ENCODE measurements at places on chromosomes 2 and 18.

GRCh38 chr2:219446101-219446504, 11.5 kb downstream of the SPEG start:
- no peak for DNase-seq

DNA sequence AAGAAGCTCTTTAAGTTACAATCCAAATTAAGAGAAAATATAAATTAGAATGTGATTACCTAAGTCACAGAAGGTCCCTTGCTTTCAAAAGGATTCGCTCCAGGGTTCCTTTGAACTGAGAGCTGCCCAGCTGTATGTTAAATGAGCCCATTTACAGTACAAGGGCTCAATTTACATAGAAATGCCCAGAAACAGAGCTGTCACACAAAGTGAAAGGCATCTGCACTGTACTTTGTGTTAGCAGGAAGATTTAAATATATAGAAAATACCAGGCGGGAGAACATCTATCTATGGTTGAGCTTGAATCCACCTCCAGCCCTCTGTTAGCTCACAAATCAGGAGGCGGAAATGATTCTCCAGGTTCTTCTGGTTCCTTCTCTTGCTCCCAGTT, 272.9 kb downstream of the PAX3 start:
- no peak for DNase-seq

DNA sequence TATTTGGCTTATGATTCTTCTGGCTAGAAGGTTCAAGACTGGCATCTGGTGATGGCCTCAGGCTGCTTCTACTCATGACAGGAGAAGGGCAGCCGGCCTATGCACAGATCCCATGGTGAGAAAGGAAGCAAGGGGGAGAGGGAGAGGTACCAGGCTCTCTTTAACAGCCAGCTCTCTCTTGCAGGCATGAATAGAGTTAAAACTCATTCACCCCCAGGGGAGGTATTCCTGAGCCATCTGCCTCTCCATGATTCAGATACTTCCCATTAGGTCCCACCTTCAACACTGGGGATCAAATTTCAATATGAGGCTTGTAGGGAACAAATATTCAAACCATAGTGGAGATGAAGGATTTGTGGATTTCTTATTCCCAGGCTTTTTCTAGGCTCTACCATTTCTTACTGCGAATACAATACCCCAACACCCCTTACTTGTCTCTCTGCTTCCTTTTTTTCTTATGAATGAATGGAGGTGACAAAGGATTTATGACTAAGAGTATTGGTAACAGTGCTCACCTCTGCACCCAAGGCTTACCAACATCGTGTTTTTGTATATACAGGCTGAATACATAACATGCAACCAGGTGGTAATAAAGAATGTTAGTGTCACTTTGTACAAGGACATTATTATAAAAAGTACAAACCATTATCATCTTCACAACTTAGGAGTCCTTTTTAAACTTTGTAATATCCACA, 454.6 kb upstream of the TRIB2 start:
- DNase-seq = no peak

DNA sequence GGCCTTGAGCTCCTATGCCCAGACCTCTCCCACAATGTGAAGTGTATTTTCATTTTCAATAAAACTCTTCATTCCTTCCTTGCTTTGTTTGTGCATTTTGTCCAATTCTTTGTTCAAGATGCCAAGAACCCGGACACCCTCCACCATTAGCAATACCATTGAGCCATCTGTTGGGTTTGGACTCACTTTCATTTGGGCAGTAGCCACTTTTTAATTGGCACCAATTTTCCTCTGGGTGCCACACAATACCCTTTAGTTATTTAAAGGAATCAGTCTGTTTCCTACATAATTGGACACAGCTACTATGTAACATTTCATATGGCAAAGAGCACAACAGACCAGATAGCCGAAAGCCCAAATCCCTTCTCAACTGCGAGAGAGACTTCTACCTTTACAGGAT, 22.5 kb upstream of the SLC35G4 start:
- DNase-seq = no peak

DNA sequence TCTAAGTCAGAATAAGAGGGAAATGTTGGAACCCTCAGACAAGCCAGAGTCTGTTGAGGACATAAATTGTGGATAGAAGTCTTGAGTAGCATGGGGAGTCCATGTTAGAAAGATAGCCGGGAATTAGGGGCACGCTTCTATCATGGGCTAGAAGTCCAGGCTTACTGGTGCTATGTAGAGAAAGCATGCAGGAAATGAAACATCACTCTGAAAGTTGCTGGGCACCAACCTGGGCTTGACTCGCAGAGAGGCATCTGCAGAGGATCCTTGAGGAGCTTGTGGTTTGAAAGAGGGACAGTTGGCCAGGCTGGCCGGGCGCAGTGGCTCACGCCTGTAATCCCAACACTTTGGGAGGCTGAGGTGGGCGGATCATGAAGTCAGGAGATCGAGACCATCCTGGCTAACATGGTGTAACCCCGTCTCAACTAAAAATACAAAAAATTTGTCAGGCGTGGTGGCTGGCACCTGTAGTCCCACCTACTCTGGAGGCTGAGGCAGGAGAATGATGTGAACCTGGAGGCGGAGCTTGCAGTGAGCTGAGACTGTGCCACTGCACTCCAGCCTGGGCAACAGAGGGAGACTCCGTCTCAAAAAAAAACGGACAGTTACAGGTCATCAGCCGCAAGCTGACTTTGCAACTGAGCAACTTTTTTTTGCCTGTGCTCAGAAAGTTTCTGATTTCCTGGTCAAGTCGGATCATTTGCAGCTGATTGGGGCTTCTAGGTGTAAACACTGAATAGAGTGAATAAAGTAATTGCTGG, 24.9 kb downstream of the CERS6 start:
- DNase-seq = no peak

- DNase-seq = no peak
Measured at GRCh38 chr2:14306268-14306861, 326.2 kb upstream of the LRATD1 start.

GRCh38 chr2:203681978-203682377, 24.5 kb upstream of the CD28 start:
- no peak for DNase-seq

DNA sequence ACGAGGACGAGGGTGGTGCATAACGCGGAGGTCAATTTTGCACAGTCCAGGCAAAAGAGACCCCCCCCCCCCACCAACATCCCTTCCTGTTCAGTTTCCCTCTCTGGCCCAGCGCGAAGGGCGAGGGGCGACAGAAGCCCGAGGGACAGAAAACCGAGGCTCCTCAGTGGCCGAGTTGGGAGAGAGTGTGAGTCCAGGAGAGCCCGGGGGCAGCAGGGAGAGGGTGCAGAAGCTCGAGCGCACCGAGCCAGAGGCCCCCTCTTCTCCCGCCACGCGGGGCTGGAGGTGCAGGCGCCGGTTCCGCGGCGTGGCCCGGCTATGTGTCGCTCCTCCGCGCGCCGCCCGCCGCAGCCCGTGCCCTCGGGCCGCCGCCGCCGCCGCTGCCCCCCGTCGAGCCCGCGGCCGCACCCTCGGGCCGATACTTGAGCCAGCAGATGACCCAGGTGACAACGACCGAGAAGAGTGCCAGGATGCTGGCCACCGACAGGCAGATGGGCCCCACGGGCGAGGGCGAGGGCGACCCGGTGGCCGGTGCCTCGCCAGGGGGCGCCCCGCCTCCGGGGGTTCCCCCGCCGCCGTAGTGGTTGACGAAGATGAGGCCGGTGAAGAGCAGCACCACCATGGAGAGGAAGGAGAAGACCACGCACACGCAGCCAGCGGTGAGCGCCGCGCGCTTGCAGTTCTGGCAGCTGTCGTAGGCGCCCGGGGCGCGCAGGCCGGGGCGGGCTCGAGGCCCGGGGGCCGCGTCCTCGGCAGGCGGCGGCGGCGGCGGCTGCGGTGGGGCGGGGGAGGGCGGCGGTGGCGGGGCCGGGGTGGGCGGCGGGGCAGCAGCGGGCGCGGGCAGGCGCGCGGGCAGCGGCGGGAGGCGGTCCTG, 20.2 kb upstream of the PAX3 start:
- DNase-seq = no peak

- DNase-seq = no peak
Measured at GRCh38 chr2:69046221-69046662, 33.3 kb downstream of the ANTXR1 start.

- no peak for DNase-seq
Measured at GRCh38 chr2:119713819-119714490, 35.0 kb downstream of the TMEM177 start.

- DNase-seq = no peak
Measured at GRCh38 chr2:158270536-158270935, 168.9 kb downstream of the UPP2 start.

DNA sequence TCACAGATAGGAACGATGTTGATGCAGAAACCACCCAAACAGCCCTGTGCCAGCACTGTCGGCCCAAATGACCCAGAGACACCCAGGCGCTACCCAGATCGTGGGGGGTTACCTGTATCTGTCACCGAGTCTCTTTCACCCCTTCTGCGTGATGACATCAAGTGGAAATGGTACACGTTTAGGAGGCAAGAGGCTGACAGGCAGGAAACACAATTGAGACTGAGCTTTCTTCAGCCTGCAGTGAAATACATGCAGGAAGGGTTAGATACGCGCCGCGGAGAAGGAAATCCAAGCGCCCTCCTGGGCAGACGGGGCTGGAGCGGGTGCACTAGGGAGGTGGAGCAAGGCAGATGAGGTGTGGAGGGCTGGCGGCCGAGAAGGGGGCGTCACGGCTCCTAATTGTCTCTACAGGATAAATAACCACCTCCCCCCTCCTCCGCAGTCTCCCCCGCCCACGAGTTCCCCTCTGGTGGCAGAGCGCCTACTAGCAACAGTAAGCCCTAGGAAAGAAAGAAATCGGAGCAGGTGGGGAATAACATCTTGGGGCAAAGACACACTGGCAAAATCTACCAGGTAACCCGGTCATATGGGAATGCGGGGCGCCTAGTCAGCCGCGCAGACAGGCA, at the start of gene RNF152:
RNF152 (minus strand) TSS at position 325 of the 626 bp plus-strand sequence. CDS start 76,544 bp downstream, outside the sequence.
- DNase-seq = no peak

DNA sequence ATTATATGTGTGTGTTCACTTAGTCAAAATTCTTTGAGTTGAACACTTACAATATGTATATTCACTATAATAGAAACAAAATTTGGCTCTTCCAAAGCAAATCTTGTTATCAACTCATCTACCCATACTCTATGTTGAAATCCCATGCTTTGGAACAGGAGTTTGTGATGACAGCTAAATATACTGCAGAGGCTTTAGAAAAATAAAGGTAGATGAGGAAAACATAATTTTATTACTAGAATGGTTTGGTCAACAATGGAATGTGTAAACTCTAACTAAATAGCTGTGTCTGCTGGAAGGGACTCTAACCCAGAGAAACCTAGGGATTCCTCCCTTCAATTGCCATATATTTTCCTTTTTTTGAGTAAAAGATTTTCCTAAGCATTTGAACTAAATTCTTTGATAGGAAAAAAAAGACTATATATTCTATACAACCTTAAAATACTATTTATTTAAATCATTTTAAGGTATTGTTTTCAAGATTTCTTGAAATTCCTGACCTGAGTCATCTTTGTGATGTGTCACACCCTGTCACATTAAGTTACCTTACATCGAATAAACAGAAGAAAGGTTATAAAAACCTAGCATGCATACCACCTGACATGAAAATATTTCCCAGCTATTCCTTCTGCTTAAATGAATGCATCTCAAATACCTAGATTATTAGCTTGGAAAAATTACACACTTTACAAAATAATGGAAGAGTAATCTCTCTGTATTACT, 175.5 kb downstream of the OTX1 start:
- DNase-seq = no peak

- DNase-seq = no peak
Measured at GRCh38 chr2:219428469-219428868, 6.2 kb upstream of the SPEG start.

GRCh38 chr2:42047488-42048298, at the start of gene PKDCC:
TSS of gene PKDCC (plus strand) at chr2:42048021. CDS start at chr2:42048200, 179 bp downstream.
- DNase-seq = no peak

- no peak for DNase-seq
Measured at GRCh38 chr2:30974092-30974491, 164.1 kb downstream of the GALNT14 start.

DNA sequence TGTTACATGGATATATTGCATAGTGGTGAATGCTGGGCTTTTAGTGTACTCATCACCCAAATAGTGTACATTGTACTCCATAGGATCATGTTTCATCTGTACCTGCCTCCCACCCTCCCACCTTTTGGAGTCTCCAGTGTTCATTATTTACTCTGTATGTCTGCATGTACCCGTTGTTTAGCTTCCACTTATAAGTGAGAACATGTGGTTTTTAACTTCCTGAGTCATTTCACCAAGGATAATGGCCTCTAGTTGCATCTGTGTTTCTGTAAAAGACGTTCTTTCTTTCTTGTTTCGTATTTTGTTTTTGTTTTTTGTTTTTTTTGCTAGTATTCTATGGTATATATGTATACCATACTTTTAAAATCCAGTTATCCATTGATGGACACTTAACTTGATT, 107.5 kb downstream of the MSTN start:
- DNase-seq = no peak

- no peak for DNase-seq
Measured at GRCh38 chr2:66539452-66539851, 104.5 kb downstream of the MEIS1 start.

DNA sequence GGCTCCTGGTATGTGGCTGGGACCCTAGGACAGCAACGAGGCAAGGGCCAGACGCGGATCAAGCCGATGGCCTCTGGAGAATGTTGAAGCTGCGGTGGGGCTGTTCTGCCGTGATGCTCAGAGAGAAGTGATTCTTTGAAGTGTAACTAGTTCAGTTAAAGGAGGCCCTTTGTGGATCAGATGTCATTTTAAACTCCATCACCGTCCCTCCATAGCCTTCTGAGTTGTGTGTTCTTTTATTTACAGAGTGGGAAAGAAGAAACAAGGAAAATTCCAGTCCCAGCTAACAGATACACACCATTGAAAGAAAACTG, 403 bp downstream of the PNO1 start:
- DNase-seq = no peak

DNA sequence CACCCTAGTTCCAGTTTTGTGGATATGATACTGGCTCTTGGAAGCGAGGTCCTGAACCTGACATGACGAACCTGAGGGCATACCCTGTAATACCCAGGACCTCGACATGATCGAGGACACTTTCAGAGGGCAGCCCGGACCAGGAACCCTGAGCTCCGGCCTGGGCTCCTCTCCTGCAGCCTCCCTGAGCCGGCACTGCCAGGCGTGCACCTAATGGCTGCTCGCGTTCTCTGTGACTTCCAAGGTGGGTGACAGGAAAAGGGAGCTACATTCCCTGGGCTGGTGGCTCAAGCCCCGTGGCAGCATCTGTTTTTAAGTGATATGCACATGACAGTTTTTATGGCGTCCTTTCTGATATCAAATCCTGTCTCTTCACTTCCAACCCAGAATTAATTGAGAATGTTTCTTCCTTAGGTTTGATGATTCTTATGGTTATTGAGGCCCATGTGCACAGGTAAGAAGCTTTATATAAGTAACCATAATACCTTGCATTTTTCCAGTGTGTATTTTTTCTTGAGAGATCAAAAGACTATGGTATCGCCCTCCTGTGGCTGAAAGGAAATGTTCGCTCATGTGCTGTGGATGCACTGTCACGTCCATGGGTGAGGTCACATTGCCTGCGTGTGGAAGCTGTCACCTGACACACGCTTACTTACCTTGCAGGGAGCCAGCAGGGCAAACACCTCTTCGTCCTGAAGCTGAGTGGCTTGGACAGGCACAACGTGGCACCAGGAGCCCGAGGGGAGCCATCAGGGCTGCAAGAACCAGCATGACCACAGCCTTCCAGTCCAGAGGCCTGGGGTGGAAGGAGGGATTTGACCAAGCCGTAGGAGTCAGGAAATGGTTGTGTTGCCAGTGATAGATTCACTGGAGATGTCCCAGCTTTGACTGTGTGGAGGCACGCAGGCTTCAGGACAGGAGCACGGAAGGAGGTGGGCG, 367.4 kb upstream of the MYT1L start:
- DNase-seq = no peak

- DNase-seq = no peak
Measured at GRCh38 chr18:72720116-72720515, 147.7 kb downstream of the NETO1 start.

- DNase-seq = peak; percentile 51
Measured at GRCh38 chr2:96485751-96486651, 19.2 kb downstream of the NEURL3 start.
